Cardiac muscle cell (in vitro differentiated cells and primary cell): ENCODE measurements at places on chromosomes 11 and 22. TPM values are rescaled to one million over a fixed set of nuclear protein-coding genes. Genes with fewer than 3 reads are reported as not detected.

DNA sequence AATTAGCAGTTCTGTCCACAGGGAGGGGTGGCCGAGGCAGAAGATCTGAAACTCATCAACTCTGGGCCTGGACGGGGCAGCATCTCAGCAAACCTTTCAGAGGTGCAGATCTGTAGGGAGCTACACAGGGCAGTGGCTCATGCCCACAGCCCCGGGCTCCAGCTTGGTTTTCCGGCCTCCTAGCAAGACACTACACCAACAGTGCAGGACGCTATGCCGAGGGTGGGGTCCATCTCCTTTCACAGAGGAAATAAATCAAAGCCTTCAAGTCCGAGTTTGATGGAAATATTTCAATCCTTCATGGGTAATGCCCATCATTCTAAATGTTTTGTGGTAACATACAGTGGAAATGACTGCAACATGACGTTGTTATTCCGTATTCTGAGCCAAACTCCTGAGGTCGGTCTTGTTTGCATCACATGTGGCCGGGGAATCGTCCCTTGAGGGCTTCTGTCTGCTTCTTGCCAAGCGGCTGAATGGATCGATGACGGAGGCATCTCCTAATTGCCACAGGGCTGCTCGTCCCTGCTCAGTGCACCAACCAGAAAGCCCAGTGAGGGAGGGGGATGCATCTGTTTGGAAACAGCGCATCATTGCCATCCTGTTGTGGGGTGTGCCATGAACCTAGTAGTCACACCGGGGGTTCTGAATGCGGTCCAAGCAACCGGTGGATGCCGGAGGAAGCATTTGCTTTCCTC is 30.0 kb downstream of the LINC01488 start:
- H3K4me1 ChIP-seq, result no peaks in the 10 kb centered on the region
- no peak overlapping the region for H3K27ac ChIP-seq
- peak; percentile 82 for DNase-seq
- no peaks in the 10 kb centered on the region for H3K27me3 ChIP-seq

MN1 gene
- total RNA-seq, result 27.8 and 45.8 TPM in 2 replicates

GRCh38 chr22:44729391-44730021 is 22.9 kb upstream of the ARHGAP8 start:
- peaks cover 8% of the 10 kb centered on the region for H3K4me1 ChIP-seq
- no peaks in the 10 kb centered on the region for H3K27me3 ChIP-seq
- H3K4me3 ChIP-seq, result no peak overlapping the region
- peak; percentile 86 for DNase-seq

DNA sequence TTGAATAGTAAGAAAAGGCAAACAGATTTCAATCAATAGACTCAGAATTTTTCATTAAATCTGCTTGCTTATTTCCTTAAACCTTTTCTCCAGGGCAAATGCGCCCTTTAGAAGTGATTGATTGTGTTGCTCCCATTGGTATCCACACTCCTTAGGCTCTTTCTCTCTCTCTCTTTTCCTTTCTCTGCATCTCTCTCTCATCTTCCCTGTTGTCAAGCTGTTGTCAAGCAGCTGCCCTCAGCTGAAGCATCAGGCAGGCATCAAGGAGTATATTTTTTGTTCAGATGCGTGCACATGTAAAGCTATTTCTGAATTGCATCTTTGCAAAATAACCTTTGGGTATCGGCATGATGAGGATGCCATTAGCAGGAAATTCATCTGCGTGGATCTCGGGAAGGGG is 107.2 kb upstream of the PLET1 start:
- no peak overlapping the region for H3K27ac ChIP-seq
- no peaks in the 10 kb centered on the region for H3K27me3 ChIP-seq
- DNase-seq, result no peak
- H3K4me1 ChIP-seq, result no peaks in the 10 kb centered on the region

GATD1 gene
- 62.2 and 64.1 TPM in 2 replicates for total RNA-seq

DNA sequence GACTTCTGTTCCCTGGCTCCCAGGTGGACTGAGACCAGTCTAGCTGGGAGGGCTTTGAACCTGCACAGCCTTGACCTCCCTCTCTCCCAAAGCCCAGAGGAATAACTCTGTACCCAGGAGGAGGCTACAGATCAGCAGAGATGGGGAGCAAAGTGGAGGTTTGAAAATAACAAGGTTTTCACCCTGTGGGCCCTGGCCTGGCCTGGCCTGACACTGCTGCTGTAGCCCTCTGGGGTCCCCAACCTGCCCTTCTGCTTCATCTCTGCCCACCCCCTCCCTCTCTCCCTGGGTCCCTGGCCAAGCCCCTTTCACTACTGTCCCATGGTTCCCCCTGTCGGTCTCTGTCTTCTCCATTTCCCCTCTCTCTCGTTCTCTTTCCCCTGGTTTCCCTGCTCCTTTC is 225.2 kb downstream of the BUD13 start:
- no peaks in the 10 kb centered on the region for H3K36me3 ChIP-seq
- DNase-seq, result no peak
- peaks cover 6% of the 10 kb centered on the region for H3K27me3 ChIP-seq
- H3K27ac ChIP-seq, result no peak overlapping the region
- no peaks in the 10 kb centered on the region for H3K4me1 ChIP-seq

RIN1 gene
- 4.9 and 9.4 TPM in 2 replicates for total RNA-seq

DNA sequence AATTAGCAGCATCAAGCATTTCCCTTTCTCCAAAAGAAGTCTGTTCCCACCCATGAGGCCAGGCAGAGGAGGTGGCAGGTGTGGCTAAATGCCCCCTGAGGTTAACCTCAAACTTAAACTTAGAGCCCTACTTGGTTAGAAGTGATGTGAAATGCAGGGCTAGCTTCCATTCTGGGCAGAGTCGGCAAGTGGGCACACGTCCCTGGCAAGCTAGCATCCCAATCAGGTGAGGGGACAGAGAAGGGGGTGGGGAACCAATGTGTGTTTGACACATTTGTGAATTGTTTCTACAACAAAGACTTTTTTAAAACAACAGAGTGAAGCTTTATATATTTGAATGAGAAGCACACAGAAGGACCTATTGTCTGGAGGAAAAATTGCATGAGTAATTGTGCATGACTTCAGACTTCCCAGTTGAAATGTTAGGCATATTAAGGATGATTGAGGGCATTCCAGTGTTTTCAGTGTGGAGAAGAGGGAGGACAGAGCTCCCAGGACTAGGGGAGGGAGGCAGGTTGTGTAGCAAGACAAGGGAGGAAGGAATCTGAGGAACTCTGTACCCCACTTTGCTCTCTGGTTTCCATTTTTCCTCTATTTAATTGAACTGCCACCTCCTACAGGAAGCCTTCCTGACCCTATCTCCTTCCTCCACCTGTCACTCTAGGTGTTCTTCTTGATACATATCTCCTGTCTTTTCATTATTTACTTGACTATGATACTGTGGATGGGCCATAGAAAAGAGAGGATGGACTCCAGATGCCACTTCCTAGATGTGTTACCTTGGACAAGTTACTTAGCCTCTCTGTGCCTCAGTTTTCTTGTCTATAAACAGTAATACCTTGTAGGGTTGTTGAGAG is 83.3 kb upstream of the PICALM start:
- no peak for DNase-seq
- no peak overlapping the region for H3K4me3 ChIP-seq
- no peaks in the 10 kb centered on the region for H3K36me3 ChIP-seq
- H3K27me3 ChIP-seq, result no peaks in the 10 kb centered on the region
- H3K4me1 ChIP-seq, result peaks cover 19% of the 10 kb centered on the region

- H3K4me3 ChIP-seq, result no peak overlapping the region
- DNase-seq, result no peak
- H3K27ac ChIP-seq, result no peak overlapping the region
- H3K4me1 ChIP-seq, result no peaks in the 10 kb centered on the region
- no peaks in the 10 kb centered on the region for H3K36me3 ChIP-seq
- H3K27me3 ChIP-seq, result no peaks in the 10 kb centered on the region
These were observed 1.4 kb downstream of the HBB start for GRCh38 chr11:5225480-5225871.

DNA sequence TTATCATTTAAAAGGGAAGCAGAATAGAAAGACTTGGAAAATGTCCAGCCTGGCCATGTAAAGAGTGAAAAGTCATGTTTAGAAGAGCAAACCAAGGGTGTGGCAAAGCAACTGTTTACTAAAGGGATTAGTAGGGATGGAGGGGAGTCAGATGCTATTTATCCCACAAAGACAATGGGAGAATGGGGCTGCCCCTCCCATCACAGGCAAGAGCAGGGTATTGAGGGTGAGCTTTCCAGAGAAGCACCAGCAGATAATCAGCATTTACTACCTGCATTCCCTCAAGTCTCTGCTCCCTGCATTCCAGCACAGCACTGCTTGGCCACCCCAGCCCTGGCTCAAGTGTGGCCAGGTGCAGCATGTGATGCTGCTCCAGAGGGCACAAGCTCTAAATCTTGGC is 18.5 kb upstream of the QSER1 start:
- H3K27me3 ChIP-seq, result no peaks in the 10 kb centered on the region
- H3K4me3 ChIP-seq, result no peak overlapping the region
- no peaks in the 10 kb centered on the region for H3K36me3 ChIP-seq
- H3K4me1 ChIP-seq, result no peaks in the 10 kb centered on the region
- DNase-seq, result no peak
- no peak overlapping the region for H3K27ac ChIP-seq

GRCh38 chr11:36657610-36658267 is 59.7 kb upstream of the RAG2 start:
- no peaks in the 10 kb centered on the region for H3K27me3 ChIP-seq
- no peaks in the 10 kb centered on the region for H3K4me1 ChIP-seq
- H3K27ac ChIP-seq, result no peak overlapping the region
- H3K4me3 ChIP-seq, result no peak overlapping the region
- no peaks in the 10 kb centered on the region for H3K36me3 ChIP-seq

DNA sequence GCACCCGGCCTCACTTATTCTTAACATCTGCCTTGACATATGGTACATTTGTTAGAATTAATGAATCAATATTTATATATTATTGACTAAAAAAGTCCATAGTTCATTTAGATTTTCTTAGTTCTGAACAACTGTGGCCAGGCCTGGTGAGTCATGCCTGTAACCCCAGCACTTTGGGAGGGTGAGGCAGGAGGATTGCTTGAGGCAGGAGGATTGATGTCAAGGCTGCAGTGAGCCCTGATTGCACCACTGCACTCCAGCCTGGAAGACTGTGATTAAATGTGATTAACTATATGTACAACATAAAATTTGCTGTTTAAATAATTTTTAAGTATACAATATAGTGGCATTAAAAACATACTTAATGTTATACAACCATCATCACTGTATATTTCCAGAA is 5.6 kb downstream of the UVRAG start:
- peaks cover 4% of the 10 kb centered on the region for H3K4me1 ChIP-seq
- peak; percentile 37 for DNase-seq
- H3K4me3 ChIP-seq, result no peak overlapping the region
- no peak overlapping the region for H3K27ac ChIP-seq
- no peaks in the 10 kb centered on the region for H3K27me3 ChIP-seq

DNA sequence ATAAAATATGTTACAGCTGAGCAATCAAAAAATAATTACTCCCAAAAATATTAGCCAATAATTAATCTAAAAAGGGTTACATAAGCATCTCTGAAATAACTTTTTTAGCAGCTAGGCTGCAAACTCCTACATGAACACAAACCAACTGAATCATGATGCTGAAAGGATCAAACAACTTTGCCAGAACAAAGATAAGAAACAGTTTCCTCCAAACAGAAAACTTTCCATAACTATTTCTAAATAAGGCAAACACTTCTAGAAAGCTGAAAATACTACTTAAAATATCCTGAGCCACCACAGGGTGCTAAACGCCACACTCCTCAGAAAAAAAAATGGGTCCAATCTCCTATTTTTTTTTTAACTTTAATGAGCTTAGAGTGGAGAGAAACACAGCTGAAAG is 68.6 kb upstream of the ARHGAP32 start:
- DNase-seq, result peak; percentile 77
- H3K27ac ChIP-seq, result no peak overlapping the region
- H3K4me1 ChIP-seq, result peaks cover 11% of the 10 kb centered on the region
- no peak overlapping the region for H3K4me3 ChIP-seq
- no peaks in the 10 kb centered on the region for H3K27me3 ChIP-seq

GRCh38 chr11:15177491-15177890 is 62.8 kb downstream of the INSC start:
- DNase-seq, result no peak
- no peak overlapping the region for H3K27ac ChIP-seq
- no peak overlapping the region for H3K4me3 ChIP-seq
- H3K36me3 ChIP-seq, result no peaks in the 10 kb centered on the region
